ENCODE measurements at places on chromosomes 3 and 15. TPM values are rescaled to one million over a fixed set of nuclear protein-coding genes. Genes with fewer than 3 reads are reported as not detected.

DNA sequence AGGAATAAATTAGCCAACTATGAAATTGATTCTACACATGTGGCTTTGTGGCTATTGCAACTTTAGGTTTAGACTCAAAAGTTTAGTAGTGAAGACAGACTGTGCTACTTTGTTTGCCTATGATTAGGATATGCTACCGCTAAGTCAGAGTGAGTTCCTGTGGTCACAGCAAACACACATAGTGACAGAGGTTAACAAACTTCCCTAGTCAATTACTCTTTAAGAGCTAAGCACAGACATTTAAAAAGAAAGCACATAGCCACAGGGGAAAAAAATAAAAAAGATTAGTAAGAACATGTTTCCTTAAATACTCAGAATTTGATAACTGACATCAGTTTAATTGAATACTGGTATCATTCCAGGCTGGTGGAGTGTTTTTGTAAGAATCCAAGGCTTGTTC lies 207.1 kb downstream of the GBE1 start:
- DNase-seq: no peak

GRCh38 chr3:101535221-101535620 lies 22.2 kb upstream of the SENP7 start:
- DNase-seq: no peak

DNA sequence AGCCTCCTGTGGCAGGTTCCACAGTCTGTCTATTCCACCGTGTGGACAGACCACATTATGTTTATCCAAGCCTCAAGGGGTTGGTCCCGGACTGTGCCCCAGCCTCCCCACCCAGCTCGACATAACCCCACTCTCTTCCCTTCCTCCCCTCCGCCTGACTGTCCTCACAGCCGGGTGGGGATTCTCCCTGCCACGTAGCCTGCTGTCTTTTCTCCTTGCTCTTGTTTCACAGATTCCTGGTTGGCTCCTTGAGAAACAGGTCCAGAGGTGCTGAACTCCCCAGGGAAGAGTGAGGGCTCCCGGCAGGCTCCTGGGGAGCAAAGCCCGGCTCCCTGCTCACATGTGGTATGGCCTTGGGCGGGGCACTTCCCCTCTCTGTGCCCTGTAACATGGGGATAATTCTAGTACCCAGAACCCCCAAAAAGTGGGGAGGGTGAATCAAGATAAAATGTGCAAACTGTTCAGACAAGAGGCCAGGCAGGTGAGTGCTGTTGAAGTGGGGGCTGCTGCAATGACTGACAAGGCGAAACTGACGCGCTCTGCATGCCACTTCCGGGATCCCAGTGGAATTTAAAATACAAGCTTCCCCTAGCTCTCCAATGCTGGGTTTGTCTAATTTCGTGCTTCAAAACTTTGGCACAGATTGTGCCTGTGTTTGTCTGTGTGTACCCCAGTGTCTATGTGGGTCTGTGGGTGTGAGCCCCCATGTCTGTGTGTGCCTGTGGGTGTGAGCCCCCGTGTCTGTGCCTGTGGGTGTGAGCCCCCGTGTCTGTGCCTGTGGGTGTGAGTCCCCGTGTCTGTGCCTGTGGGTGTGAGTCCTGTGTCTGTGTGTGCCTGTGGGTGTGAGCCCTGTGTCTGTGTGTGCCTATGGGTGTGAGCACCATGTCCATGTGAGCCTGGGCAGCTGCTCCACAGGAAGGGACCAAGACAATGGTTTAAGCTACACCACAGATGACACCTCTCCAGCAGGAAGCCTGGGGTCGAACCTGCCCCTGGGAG lies 160.6 kb upstream of the IQSEC1 start:
- DNase-seq: no peak

DNA sequence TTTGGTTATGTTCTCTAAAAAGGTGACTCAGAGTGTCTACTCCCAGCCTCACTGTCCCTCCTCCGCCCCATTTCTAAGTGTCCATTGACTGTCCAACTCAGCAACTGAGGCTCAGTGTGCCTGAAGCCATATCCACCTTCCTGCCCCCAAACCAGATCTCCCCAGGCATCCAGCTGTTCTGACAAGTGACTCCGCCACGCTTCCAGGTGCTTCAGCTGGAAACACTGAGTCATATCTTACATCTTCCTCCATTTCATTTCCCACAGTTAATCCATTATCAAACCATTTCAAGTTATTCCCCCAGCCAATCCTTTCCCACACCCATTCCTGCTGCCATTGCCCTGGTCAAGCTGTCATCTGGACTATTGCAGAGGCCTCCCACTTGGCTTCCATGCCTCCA lies 17.1 kb downstream of the MAGEF1 start:
- DNase-seq: no peak

Gene FBN1
- polyA plus RNA-seq: 109 TPM

Gene PIK3CA
- polyA plus RNA-seq: 25.3 TPM

- DNase-seq: no peak
Measured at GRCh38 chr3:196140224-196140623, 58.3 kb upstream of the TFRC start.

- no peak for DNase-seq
Measured at GRCh38 chr3:33441225-33441976, 1.2 kb upstream of the UBP1 start.

Gene STAC
- polyA plus RNA-seq: 5.3 TPM

Gene IQCF2
- not detected for polyA plus RNA-seq

Gene FANCD2
- polyA plus RNA-seq: 17.9 TPM

DNA sequence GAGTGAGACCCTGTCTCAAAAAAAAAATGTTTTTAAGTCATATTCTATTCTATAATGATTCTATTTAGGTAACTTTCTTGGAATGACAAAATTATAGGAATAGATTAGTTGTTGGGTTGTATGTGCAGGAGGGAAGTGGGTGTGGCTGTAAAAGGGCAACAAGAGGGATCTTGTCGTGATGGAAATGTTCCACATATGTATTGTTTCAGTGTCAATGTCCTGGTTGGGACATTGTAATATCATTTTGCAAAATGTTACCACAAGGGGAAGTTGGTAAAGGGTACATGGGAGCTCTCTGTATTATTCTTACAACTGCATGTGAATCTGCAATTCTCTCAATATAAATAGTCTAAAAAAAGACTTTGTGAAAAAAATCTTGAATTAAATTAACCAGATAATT lies 14.3 kb upstream of the ABHD5 start:
- DNase-seq: no peak

Gene GOLGA8T
- not detected for polyA plus RNA-seq

GRCh38 chr3:9147896-9148266 lies 101.6 kb downstream of the SRGAP3 start:
- no peak for DNase-seq

Gene MAN2C1
- 278 TPM for polyA plus RNA-seq

Gene FBXW12
- 0.24 TPM for polyA plus RNA-seq

DNA sequence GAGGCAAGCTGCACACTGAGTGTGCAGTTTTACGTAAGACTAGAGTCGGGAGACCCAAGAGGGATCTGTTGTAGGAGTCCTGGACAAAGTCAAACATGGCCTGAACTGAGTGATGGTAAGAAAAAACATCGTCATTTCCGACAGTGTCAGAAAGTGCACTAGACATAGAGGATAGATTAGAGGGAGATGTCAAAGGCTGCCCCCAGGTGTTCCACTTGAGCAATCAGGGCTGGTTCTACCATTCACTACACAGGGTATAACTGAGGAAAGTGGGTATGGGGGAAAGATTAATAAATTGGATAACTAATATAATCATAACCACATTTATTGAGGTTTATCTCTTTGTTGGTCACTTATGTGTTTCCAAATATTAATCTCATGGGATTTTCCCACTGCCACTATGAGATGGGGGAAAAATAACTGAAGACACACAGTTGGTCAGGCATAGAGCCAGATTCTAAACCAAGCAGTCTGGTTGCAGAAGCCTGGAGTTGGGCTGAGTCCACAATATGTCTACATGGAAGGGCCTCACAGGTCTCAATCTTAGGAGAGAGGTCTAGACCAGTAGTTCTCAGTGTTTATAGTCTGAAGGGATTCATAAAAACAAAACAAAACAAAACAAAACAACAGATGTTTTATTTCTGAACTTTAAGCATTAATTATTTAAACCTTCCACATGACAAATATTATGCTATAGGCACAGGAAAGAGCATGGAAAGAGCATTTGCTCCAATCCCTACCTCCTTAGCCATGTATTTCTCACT lies 766.5 kb downstream of the NTRK3 start:
- no peak for DNase-seq

- DNase-seq: no peak
Measured at GRCh38 chr3:50203809-50204803, 965 bp upstream of the SLC38A3 start.

DNA sequence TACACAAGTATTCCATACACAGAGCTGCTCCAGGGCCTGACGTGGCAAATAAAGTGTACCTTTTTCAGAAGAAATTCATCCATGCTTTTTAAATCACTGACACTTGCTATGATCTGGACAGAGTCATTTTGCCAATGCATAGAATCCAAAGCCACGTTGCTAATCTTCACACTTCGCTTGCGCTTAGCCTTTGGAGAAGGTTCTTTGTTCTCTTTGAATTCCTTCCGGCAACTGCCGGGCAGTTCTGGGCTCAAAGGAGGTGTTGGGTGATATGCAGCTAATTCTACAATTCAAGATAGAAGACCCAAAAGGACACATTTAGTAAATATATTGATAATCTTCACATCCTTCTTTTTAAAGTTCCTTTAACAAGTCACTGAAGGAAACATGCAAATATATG lies 69.9 kb downstream of the NR2E3 start:
- no peak for DNase-seq

- DNase-seq: no peak
Measured at GRCh38 chr15:93420050-93420452, 331.0 kb upstream of the RGMA start.

DNA sequence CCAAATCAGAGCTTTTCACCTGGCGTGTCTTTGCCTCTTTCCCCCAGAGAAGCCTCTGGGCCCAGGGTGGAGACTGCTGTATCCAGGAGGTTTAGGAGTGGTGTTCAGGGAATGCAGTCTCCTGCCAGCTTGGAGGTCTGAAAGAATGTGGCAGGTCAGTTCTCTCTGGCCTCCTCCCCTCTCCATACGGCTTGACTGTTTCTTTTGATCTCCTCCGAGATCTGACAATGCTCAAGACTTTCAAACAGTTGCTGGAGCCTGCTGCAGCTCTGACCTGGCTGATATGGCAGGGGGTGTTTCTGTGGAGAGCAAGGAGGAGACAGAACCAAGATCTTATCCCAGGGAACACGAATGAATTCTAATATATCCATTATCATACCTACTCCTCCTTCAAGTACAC lies 24.7 kb upstream of the TM4SF4 start:
- no peak for DNase-seq
